ENCODE measurements at places on chromosomes 5 and 9.

GRCh38 chr9:134271338-134272301, 54.6 kb upstream of the RXRA start:
- no peak for DNase-seq

DNA sequence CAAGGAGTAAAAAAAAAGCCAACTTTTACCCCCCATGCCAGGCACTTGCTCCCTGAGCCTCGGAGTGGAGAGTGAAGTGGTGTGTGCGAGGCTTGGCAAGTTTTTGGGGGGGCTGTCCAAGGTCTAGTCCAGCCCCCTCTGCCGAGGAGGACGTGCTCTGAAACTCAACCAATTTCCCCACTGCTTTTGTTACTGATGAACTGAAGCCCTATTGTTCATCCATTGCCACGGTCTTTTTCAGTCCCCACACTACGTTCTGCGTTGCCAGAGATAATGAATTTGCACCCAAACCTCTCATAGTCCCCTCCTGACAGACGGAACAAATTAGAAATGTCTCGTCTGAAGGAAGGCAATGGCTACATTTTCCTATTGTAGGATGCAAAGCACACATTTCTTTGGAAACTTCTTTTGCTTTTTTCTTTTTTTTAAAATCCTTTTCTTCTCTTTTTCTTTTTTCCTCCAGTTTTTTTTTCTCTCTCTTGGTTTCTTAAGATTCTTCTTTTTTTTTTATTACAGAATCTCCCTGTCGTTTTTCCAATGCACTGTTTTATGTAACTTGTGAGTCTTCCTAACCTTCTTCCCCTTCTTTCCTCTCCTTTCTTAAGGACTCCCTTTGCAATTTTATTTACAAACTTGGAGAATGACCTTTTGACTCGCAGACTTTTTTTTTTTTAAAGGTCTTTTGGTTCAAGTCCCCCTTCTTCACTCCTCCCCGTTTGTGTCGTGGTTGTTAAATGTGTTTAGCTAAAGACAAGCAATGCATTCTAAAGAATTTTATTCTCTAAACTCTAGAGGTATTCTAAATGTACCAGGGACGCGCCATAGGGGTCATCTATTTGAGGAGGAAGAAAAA, 209.5 kb downstream of the MEF2C start:
- DNase-seq, result no peak

GRCh38 chr9:132945186-132946130, 1.0 kb upstream of the TSC1 start:
- DNase-seq, result no peak

GRCh38 chr9:131278702-131279111, 2.4 kb upstream of the FAM78A start:
- no peak for DNase-seq

- no peak for DNase-seq
Measured at GRCh38 chr9:8857068-8857925, 1057.7 kb upstream of the DMAC1 start.

DNA sequence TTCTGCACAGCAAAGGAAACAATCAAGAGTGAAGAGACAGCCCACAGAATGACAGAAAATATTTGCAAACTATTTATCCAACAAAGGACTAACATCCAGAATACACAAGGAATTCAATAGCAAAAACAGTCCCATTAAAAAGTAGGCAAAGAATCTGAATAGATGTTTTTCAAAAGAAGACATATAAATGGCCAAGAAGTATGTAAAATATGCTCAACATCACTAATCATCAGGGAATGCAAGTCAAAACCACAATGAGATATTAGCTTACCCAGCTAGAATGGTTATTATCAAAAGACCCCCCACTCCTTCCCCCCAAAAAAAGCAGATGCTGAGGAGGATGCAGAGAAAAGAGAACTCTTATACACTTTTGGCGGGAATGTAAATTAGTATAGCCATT, 13.4 kb upstream of the OR13C8 start:
- DNase-seq, result no peak

DNA sequence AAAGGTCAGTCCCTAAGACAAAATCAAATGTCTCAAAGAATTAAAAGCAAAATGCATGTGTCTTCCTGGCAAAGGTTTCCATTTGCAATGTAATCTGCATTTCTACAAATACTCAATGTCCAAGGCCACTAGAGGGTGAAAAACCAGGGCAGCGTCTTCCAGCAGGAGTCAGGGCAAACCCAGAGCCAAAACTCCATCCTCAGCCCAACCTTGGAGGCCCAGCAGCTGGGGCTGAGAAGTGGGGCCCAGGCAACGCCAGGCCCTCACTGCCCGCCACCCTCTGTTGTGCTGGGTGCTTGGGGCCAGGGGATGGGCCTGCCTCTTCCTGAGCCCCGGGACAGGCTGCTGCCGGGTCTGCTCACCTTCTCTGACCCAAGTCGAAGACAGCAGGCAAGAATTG, 200.1 kb downstream of the PAX5 start:
- DNase-seq, result no peak

GRCh38 chr5:139982157-139982974, 60.7 kb downstream of the NRG2 start:
- DNase-seq, result no peak

- no peak for DNase-seq
Measured at GRCh38 chr9:396396-396795, 181.7 kb downstream of the DOCK8 start.

- DNase-seq, result no peak
Measured at GRCh38 chr9:34578241-34579103, 11.1 kb downstream of the CNTFR start.

DNA sequence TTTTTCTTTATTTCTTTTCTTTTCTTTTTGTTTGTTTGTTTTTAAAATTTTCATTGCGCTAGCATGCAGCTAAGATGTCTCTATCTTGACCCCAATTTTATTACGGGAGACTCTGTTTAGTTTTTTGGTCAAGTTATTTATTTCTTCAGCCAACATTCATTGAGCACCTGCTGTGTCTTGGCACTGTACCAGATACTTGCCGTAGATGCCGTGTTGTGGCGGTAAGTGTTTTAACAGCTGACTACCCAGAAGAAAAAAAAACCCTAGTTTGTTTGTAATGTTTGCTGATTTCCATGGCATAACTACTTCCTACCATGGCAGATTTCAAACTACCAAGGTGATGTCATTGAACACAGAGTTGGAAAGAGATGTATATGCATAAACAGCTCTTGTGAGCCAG, 65.0 kb downstream of the UGCG start:
- no peak for DNase-seq

DNA sequence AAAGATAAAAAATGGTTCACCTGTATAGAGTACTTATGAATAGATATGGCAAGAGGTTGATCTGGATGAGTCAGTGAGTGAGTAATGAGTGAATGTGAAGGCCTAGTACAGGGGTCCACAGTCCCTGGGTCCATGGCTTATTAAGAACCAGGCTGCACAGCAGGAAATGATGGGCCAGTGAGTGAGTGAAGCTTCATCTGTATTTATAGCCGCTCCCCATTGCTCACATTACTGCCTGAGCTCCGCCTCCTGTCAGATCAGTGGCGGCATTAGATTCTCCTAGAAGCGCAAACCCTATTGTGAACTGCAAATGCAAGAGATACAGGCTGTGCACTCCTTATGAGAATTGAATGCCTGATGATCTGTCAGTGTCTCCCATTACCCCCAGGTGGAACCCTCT, 307.7 kb upstream of the ZNF608 start:
- DNase-seq, result no peak

DNA sequence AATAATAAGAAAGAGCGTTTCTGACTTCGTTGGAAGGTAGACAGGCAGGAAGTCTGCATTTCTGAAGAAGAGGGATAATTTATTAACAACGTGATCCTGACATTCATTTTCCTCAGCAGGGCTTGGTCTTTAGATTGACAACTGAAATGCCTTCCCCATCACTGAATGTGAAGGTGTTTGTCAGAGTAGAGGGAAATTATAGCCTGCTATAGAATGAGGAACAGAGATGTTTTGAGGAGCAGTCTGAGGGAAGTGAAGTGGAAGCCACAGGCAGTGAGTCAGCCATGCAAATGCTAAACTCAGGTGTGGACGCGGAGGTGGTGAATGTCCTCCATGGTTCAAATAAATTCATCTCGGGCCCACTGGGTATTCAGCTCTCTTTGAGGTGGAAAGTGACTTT, 30.5 kb downstream of the C7 start:
- no peak for DNase-seq

DNA sequence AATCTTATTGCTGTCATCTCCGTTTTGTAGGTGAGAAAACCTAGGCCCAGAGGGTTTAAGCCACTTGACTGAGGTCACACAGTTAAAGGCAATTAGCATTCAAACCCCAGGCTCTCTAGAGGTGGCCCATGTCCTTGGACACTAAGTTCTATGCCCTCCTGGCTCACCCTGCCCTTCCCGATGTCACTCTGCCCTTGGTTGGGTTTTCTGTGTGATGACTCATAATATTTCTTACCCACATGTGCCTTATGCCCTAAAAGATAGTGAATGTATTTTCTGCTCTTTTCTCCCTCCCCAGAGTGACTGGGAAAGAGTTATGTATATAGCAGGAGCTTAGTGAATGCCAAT, 174.5 kb upstream of the PITX1 start:
- no peak for DNase-seq

- DNase-seq, result no peak
Measured at GRCh38 chr5:7068156-7068555, 327.8 kb upstream of the ADCY2 start.

DNA sequence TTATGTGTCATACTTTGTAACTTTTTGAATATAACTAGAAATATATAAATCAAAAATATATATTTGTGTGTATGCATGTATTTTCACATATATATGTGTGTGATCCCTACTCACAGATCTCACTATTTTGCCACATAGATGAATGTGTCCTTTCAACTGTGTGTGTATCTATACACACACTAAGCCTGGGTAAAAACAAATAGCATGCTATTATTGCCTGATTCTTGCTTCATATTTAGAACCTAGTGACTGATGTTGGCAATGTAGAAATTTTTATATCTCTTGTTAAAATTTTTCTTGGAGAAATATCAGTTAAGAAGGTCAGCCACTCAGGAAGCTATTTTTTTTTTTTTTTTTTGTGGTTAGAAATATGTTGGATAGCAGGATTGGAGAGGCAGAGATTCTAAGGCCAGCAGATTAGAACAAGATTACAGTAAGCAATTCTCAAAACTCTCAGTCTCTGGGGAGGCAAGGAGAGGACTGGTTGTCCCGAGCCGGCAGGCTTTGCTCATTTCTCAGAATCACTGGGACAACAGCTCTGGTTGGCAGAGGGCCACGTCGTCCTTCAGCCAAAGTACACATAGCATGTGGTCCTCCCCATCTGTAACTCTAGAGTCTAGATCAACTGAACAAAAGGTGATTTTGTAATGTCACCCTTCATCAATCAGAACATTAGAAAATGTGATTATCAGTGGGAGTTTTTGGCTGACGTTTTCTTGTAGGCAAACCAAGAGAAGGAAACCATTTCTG, 19.7 kb downstream of the C6 start:
- DNase-seq, result no peak

DNA sequence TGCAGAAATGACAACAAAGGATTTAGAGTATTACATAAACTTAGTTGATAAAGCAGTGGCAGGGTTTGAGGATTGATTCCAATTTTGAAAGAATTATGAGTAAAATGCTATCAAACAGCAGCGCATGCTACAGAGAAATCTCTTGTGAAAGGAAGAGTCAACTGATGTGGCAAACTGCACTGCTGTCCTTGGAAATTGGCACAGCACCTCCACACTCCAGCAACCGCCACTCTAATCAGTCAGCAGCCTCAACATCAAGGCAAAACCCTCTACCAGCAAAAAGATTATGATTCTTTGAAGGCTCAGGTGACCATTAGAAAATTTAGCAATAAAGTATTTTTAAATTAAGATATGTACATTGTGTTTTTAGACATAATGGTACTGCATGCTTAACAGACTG, 66.4 kb downstream of the AUH start:
- DNase-seq, result no peak

DNA sequence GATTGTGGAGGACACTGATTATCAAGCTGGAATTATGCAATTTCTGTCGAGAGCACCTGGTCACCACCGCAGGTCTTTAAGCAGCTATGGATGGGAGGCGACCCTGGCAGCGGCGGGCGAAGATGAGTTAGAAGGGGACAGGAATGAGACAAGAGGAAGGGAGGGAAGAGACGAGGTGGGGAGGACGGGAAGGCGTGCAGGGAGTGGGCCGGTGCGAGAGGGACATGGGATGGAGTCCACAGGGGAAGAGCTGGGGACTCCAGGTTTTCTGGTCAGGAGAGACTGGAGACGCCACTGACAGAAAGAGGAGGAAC, 192.3 kb downstream of the MELK start:
- DNase-seq, result no peak

- no peak for DNase-seq
Measured at GRCh38 chr5:180535573-180535972, 41.4 kb downstream of the CNOT6 start.

GRCh38 chr5:135729321-135729786, 105.1 kb upstream of the SLC25A48 start:
- DNase-seq, result no peak

DNA sequence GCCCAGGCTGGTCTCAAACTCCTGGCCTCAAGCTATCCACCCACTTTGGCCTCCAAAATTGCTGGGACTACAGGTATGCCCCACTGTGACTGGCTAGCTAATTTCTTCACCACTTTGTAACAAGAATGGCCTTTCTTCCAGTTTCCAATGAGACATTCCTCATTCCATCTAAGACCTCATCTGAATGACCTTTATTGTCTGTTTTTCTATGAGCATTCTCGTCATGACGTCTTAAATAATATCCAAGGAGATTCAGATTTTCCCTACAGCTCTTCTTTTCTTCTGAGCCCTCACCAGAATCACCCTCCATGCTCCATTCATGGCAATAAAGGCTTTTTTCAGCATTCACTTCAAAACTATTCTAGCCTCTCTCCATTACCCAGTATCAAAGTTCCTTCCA, 30.2 kb upstream of the STK32A start:
- no peak for DNase-seq

DNA sequence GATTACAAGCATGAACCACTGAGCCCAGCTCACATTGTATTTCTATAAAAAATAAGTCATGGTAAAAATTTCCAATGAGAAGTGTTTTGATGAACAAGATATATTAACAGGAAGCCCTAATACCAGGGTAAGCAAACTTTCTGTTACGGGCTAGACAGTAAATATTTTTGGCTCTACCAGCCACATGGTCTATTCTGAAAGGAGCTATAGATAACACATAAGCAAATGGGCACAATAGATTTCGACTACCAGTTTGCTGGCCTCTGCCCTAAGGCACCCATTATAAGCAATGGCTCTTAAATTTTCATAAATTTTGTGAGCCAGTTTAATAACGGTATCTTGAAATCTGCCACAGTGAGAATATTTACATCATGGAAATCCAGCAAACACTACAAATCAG, 8.1 kb downstream of the UBQLN1 start:
- DNase-seq, result no peak

DNA sequence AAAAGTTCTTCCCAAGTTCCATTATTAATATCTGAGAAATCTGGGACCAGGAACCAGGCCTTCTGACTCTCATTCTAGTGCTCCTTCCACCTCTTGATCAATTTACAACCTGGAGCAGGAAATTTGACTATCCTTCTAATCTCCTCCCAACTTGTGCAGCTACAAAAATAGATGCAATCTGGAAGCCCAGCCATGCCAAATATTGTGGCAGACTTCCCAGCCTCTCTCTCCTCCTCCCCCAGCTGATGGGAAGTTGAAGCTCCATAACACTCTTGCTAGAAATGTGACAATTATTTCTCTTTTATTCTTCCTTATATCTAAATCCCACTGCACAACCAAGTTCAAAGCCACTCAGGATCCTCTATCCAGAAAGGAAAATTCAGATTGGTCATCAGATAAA, 252.1 kb downstream of the SEC61B start:
- no peak for DNase-seq

- DNase-seq, result no peak
Measured at GRCh38 chr5:79878721-79879336, 112.2 kb downstream of the MTX3 start.
